Skin of body (tissue), 3 donors: ENCODE measurements at places on chromosomes 1 and 21. TPM values are rescaled to one million over a fixed set of nuclear protein-coding genes. Genes with fewer than 3 reads are reported as not detected.

DNA sequence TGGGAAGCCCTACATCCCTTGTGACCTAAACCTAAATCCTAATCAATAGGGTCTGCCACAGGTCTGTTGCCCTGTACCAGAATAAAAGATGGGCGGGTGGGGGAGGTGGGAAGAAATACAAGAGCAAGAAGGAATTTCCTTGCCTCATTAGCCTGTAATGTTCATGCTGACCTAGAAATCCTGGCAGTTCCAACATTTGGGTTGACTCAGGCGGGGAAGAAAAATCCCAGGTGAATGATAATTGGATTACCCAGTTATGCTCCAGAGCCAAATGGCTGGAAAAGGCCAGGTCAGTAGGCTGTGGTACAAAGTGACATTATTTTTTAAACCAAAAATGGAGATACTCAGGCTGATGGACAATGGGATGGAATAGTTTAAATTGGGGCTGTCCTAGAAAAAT is 27.3 kb upstream of the A3GALT2 start:
- no peak for DNase-seq

GRCh38 chr1:16318555-16318954 is 33.7 kb downstream of the FBXO42 start:
- no peak for DNase-seq

GRCh38 chr1:6303397-6304012 is 42.6 kb upstream of the GPR153 start:
- no peak for DNase-seq

Gene RIMS3
- total RNA-seq, result 0.59 TPM

- DNase-seq, result no peak
Observed at GRCh38 chr1:28956038-28956464, 41.7 kb downstream of the EPB41 start.
